Natural killer cell treated with Interleukin-12 subunit alpha and Interleukin-12 subunit beta and Interleukin-15 and Interleukin-18, amount 100 ng/mL, for 72 hours (primary cell): ENCODE measurements at places on chromosomes 2 and 18. TPM values are rescaled to one million over a fixed set of nuclear protein-coding genes. Genes with fewer than 3 reads are reported as not detected.

Gene ABHD1
- total RNA-seq = 0.25 TPM

DNA sequence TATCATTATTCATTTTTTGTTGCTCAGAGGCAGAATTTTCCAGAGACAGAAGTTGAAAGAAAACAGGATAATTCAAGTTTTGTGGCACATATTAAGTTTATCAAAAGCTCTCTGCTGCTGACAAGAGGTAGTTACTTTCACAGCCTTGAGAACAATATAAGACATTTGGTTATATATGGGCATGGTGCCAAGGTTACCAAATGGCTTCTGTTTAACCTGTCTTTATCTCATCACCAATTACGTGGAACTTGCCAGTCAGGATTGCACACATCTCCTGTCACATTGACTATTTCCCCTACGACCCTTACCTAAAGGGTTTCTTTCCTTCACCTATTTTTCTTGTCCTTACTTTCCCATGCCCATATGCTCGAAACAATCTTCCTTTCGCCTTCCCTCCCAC, 35.9 kb downstream of the KLF7 start:
- H3K36me3 ChIP-seq = no peaks in the 10 kb centered on the region
- H3K4me3 ChIP-seq = no peak overlapping the region
- no peak for DNase-seq
- no peaks in the 10 kb centered on the region for H3K27me3 ChIP-seq
- peaks cover 48% of the 10 kb centered on the region for H3K4me1 ChIP-seq
- peak overlapping the region; percentile 8 for H3K27ac ChIP-seq

Gene CD207
- total RNA-seq = 1.1 TPM

Gene PRKAG3
- not detected for total RNA-seq

GRCh38 chr18:76410033-76410432, 85.0 kb downstream of the ZNF516 start:
- no peak for DNase-seq
- no peak overlapping the region for H3K4me3 ChIP-seq
- H3K27me3 ChIP-seq = no peaks in the 10 kb centered on the region
- H3K4me1 ChIP-seq = peaks cover 44% of the 10 kb centered on the region
- no peaks in the 10 kb centered on the region for H3K36me3 ChIP-seq
- no peak overlapping the region for H3K27ac ChIP-seq

DNA sequence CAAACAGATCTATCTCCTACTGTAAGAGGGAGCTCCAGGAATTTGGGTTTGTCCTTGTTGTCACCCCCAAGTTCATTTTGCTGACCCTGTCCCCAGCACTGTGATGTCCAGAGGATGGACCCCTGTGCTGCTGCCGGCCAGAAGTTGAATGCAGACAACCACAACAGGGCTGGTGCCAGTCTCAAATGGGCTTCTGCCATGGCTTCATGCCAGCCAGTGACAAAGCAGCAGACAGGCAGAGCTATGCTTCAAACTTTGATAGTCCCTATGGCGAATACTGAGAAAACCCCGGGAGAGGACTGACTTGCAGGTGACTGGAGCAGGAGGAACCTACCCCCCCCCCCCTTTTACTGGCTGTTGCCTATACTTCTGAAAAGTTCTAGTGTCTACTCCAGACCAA, 3.2 kb downstream of the SMAD7 start:
- peak overlapping the region; percentile 96 for H3K4me3 ChIP-seq
- peak overlapping the region; percentile 75 for H3K27ac ChIP-seq
- H3K27me3 ChIP-seq = no peaks in the 10 kb centered on the region
- peaks cover 52% of the 10 kb centered on the region for H3K4me1 ChIP-seq
- peaks cover 28% of the 10 kb centered on the region for H3K36me3 ChIP-seq
- no peak for DNase-seq

DNA sequence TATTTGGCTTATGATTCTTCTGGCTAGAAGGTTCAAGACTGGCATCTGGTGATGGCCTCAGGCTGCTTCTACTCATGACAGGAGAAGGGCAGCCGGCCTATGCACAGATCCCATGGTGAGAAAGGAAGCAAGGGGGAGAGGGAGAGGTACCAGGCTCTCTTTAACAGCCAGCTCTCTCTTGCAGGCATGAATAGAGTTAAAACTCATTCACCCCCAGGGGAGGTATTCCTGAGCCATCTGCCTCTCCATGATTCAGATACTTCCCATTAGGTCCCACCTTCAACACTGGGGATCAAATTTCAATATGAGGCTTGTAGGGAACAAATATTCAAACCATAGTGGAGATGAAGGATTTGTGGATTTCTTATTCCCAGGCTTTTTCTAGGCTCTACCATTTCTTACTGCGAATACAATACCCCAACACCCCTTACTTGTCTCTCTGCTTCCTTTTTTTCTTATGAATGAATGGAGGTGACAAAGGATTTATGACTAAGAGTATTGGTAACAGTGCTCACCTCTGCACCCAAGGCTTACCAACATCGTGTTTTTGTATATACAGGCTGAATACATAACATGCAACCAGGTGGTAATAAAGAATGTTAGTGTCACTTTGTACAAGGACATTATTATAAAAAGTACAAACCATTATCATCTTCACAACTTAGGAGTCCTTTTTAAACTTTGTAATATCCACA, 454.6 kb upstream of the TRIB2 start:
- no peaks in the 10 kb centered on the region for H3K36me3 ChIP-seq
- no peak overlapping the region for H3K27ac ChIP-seq
- no peak overlapping the region for H3K4me3 ChIP-seq

- H3K4me1 ChIP-seq = no peaks in the 10 kb centered on the region
- no peaks in the 10 kb centered on the region for H3K36me3 ChIP-seq
- H3K27me3 ChIP-seq = peaks cover 12% of the 10 kb centered on the region
- no peak overlapping the region for H3K4me3 ChIP-seq
Observed at GRCh38 chr2:152485954-152486736, 151.2 kb downstream of the FMNL2 start.

DNA sequence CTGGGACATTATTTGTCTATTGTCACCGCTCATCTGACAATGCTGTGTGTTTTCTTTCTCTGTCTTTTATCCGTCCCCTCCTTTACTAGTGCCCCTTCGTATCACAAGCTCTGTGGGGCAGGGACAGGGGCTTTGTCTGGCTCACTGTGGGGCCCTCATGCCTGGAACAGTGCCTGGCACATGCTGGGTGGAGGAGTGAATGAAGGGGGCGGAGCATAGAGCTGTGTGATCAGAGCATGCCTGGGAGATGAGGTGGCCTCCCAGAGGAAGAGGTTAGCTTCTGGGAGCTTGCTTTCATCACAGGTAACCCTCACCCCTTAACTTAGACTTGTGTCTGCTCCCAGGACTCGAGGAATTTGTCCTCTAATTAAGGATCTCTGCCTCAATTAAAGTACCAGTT, 16.4 kb downstream of the MTCL1 start:
- no peaks in the 10 kb centered on the region for H3K4me1 ChIP-seq
- H3K27ac ChIP-seq = no peak overlapping the region
- H3K36me3 ChIP-seq = no peaks in the 10 kb centered on the region
- peaks cover 19% of the 10 kb centered on the region for H3K27me3 ChIP-seq

Gene PPP4R1
- total RNA-seq = 53.9 TPM

DNA sequence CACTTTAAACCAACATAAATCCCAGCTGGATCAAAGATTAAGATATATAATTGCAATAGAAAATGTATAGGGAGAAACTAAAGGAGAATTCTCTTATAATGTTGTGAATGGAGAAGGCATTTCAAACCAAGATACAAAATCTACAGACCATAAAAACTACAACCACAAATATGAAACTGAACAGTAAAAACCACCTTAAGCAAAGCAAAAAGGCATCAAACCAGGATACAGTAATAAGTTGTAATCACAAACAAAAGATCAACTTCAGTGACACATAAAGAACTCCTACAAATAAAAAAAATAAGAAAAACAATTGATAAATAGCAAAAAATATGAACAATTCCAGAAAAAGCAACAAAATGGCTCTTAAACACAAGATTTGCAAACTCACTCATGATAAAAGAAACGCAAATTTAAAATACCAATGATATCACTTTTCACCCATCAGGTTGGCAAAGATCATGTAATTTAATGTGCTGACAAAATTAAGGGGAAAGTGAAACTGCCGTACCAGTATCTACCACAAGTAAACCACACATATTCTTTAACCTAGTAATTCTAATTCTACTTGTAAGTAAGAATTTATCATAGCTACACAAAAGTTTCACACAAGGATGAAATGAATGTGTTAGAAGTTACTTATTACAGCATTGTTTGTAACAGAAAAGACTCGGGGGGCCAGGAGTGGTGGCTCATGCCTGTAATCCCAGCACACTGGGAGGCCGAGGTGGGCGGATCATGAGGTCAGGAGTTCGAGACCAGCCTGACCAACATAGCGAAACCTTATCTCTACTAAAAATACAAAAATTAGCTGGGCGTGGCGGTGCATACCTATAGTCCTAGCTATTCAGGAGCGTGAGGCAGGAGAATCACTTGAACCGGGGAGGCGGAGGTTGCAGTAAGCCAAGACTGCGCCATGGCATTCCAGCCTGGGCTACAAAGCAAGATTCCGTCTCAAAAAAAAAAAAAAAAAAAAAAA, 101.9 kb downstream of the USP34 start:
- H3K36me3 ChIP-seq = peaks cover 5% of the 10 kb centered on the region
- H3K27ac ChIP-seq = peak overlapping the region; percentile 29
- peaks cover 30% of the 10 kb centered on the region for H3K4me1 ChIP-seq
- peak overlapping the region; percentile 47 for H3K4me3 ChIP-seq
- H3K27me3 ChIP-seq = no peaks in the 10 kb centered on the region

Gene SOWAHC
- total RNA-seq = 0.14 TPM

- peaks cover 14% of the 10 kb centered on the region for H3K4me1 ChIP-seq
- no peak for DNase-seq
- H3K27ac ChIP-seq = no peak overlapping the region
- no peaks in the 10 kb centered on the region for H3K27me3 ChIP-seq
Observed at GRCh38 chr2:58109481-58109880, 62.9 kb downstream of the VRK2 start.

DNA sequence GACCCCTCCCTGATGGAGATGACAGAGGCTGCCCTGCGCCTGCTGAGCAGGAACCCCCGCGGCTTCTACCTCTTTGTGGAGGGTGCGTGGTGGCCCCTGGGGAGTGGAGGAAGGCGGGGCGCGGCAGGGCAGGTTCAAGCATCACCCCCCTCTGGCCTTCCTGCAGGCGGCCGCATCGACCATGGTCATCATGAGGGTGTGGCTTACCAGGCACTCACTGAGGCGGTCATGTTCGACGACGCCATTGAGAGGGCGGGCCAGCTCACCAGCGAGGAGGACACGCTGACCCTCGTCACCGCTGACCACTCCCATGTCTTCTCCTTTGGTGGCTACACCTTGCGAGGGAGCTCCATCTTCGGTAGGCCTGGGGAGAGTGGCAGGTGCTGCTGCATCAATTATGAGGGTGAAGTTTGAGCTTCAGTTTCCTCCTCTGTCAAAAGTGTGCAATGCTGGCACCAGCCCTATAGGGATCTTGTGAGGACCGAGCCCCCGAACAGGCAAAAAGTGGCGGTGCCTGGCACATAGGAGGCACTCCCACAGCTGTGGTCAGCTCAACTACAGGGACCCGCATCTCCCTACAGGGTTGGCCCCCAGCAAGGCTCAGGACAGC, 2.2 kb downstream of the ALPI start:
- no peaks in the 10 kb centered on the region for H3K36me3 ChIP-seq
- peaks cover 13% of the 10 kb centered on the region for H3K27me3 ChIP-seq
- no peak overlapping the region for H3K4me3 ChIP-seq
- H3K4me1 ChIP-seq = no peaks in the 10 kb centered on the region
- DNase-seq = peak; percentile 51

Gene MC4R
- total RNA-seq = not detected

DNA sequence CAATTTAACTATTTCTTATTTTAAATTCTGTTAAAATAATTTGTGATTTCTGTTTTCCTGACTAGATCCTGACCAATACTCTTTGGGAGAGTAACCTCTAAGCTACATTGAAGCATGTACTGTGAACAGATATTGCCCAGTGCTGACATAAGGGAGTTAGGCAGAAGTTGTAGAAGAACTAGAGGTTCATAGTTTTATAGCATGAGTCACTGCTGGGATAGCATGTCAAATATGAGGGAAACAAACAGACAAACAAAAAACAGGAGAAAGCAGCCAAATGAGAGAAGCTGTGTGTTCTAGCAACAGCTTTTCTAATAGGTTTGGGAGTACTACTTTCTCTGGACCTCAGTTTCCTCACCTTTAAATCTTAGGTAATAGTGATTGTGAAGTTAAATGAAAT, 72.4 kb downstream of the CERS6 start:
- H3K27ac ChIP-seq = peak overlapping the region; percentile 73
- H3K4me1 ChIP-seq = peaks cover 44% of the 10 kb centered on the region
- H3K36me3 ChIP-seq = no peaks in the 10 kb centered on the region
- H3K27me3 ChIP-seq = no peaks in the 10 kb centered on the region
- no peak for DNase-seq
- H3K4me3 ChIP-seq = no peak overlapping the region

Gene DTNA
- not detected for total RNA-seq

DNA sequence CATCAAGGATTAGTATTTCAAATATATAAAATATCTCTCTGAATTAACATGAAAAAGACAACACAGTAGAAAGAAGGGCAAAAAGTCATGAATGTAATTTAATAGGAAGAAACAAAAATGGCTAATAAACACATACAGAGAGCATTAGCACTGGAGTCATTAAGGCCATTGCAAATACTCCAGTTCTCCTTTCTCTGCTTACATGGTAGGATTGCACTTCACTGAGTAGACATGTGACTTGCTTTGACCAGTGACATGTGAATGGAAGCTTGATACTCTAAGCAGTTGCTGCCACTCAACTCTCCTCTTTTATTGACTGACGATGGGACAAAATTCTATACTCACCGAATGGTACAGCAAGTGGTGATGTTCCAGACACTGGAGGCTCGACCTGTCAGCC, 153.9 kb upstream of the LGALSL start:
- DNase-seq = no peak
- H3K27ac ChIP-seq = no peak overlapping the region
- peaks cover 43% of the 10 kb centered on the region for H3K27me3 ChIP-seq
- peaks cover 24% of the 10 kb centered on the region for H3K4me1 ChIP-seq
- no peak overlapping the region for H3K4me3 ChIP-seq
- peaks cover 4% of the 10 kb centered on the region for H3K36me3 ChIP-seq

Gene REG3G
- not detected for total RNA-seq

DNA sequence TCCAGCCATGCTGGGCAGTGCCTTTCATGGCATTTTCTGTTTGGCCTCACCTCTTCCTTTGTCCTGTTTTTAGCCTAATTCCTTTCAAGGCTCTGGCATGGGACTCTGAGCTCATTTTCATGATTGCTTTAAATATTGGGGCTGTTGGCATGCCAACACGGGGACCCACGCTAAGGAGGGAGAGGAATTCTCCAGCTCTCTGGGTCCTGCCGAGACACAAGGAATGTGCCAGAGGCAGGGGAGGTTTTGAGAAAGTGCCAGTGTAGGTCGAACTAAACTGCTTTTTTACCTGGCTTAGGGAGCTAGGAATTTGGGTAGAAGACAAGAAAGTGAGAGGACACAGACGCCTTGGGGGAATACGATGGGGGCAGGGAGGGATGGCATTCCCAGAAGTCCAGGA, 42.3 kb downstream of the RPL37A start:
- peaks cover 30% of the 10 kb centered on the region for H3K4me1 ChIP-seq
- peaks cover 9% of the 10 kb centered on the region for H3K27me3 ChIP-seq
- no peak for DNase-seq
- H3K4me3 ChIP-seq = no peak overlapping the region
- no peaks in the 10 kb centered on the region for H3K36me3 ChIP-seq

Gene MC2R
- not detected for total RNA-seq

- no peaks in the 10 kb centered on the region for H3K4me1 ChIP-seq
- peaks cover 13% of the 10 kb centered on the region for H3K27me3 ChIP-seq
- no peak overlapping the region for H3K4me3 ChIP-seq
- no peak overlapping the region for H3K27ac ChIP-seq
- no peak for DNase-seq
- H3K36me3 ChIP-seq = no peaks in the 10 kb centered on the region
Observed at GRCh38 chr18:59566533-59566971, 130.7 kb downstream of the CCBE1 start.
